Progenitor cell of endocrine pancreas (in vitro differentiated cells): ENCODE measurements at places on chromosomes 2 and 18. TPM values are rescaled to one million over a fixed set of nuclear protein-coding genes. Genes with fewer than 3 reads are reported as not detected.

SULT1C4 gene
- 31.2 and 35.5 TPM in 2 replicates for total RNA-seq

ARL4C gene
- total RNA-seq: 39.9 and 41.8 TPM in 2 replicates

GREB1 gene
- 78.8 and 82.5 TPM in 2 replicates for total RNA-seq

FAM237A gene
- not detected in 2 replicates for total RNA-seq

DUSP19 gene
- 1.9 and 2.2 TPM in 2 replicates for total RNA-seq

NOSTRIN gene
- 4.0 and 4.3 TPM in 2 replicates for total RNA-seq

HOXD4 gene
- not detected in 2 replicates for total RNA-seq

CREG2 gene
- total RNA-seq: 0.65 and 1.3 TPM in 2 replicates

DNER gene
- total RNA-seq: 0.91 TPM in 2 replicates

SCG2 gene
- total RNA-seq: 154 and 163 TPM in 2 replicates

SLC38A11 gene
- total RNA-seq: 16.6 and 20.1 TPM in 2 replicates

CNRIP1 gene
- not detected in 2 replicates for total RNA-seq

RHOB gene
- total RNA-seq: 140 and 148 TPM in 2 replicates

KANSL1L gene
- 32.7 and 32.8 TPM in 2 replicates for total RNA-seq

DNA sequence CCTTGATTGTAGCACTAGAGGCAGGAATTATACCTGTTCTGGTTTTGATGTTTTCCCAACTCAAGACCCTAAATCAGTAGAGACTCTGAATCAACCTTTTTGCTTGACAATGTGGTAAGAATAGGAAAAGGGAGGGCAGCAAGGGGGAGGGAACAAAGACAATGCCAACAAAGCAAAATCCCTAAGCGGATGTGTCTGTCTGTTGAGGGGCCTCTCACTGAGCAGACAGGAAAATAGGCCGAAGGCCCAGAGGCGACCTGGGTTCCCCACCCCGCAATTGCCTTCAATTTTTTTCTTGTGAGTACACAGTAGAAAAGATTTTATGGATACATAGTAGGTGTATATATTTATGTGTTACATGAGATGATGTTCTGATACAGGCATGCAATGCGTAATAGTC is 75.6 kb downstream of the MAP4K4 start:
- H3K4me1 ChIP-seq: peaks cover 42% of the 10 kb centered on the region
- H3K4me3 ChIP-seq: no peak overlapping the region
- H3K36me3 ChIP-seq: no peaks in the 10 kb centered on the region
- no peak for DNase-seq

- no peak overlapping the region for H3K27ac ChIP-seq
- H3K4me3 ChIP-seq: no peak overlapping the region
- peaks cover 6% of the 10 kb centered on the region for H3K27me3 ChIP-seq
- DNase-seq: no peak
- H3K4me1 ChIP-seq: peaks cover 3% of the 10 kb centered on the region
Observed at GRCh38 chr2:217658806-217659205, 344.0 kb downstream of the TNS1 start.

DNA sequence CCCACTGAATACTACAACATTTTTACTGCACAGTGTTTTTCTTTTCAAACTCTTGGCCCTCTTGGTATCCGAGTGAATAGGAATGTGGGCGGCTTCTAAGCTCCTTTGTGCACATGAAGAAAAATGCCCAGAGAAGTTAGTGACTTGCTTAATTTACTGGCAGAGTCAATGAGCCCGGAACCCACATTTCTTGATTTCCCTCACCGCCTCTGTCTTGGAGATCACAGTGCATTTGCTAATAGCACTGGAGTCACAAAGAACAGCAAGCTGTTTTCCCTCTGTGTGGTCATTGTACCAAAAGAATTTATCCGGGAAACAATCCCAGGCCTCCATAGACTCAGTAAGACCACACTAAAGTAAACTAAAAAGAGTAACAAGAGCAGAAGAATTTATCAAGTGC is 18.9 kb downstream of the STON1 start:
- H3K4me3 ChIP-seq: no peak overlapping the region
- no peak for DNase-seq
- peaks cover 1% of the 10 kb centered on the region for H3K36me3 ChIP-seq
- no peak overlapping the region for H3K27ac ChIP-seq

- H3K27me3 ChIP-seq: no peaks in the 10 kb centered on the region
- no peak overlapping the region for H3K4me3 ChIP-seq
- H3K36me3 ChIP-seq: no peaks in the 10 kb centered on the region
- peaks cover 37% of the 10 kb centered on the region for H3K4me1 ChIP-seq
Observed at GRCh38 chr2:160228141-160228917, 28.3 kb upstream of the ITGB6 start.

DNA sequence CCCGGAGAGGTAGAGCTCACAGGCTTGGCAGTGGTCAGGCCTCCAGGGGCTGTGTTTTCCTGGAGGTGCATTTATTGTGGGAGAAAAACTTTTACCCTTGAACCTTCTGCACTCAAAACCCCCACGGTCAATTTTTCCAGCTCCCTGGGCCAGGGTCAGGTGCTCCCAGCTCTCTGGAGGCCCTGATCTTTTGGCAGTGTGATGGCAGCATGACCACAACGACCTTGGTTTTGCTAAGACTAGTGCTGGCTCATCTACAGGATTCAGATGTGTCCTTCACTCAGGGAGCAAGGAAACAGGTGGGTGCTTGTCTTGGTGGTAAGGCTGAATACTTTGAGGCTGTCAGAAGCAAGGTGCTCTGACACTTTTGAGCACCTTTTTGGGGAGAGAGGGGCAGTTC is 92.3 kb downstream of the CCDC93 start:
- H3K27me3 ChIP-seq: no peaks in the 10 kb centered on the region
- H3K4me1 ChIP-seq: no peaks in the 10 kb centered on the region
- no peak for DNase-seq
- peaks cover 52% of the 10 kb centered on the region for H3K36me3 ChIP-seq
- no peak overlapping the region for H3K4me3 ChIP-seq

- peaks cover 19% of the 10 kb centered on the region for H3K27me3 ChIP-seq
- H3K4me3 ChIP-seq: no peak overlapping the region
- H3K36me3 ChIP-seq: no peaks in the 10 kb centered on the region
- DNase-seq: no peak
- H3K4me1 ChIP-seq: peaks cover 9% of the 10 kb centered on the region
Observed at GRCh38 chr2:95298486-95299111, 1.5 kb downstream of the KCNIP3 start.

- H3K4me3 ChIP-seq: no peak overlapping the region
- H3K4me1 ChIP-seq: no peaks in the 10 kb centered on the region
- no peaks in the 10 kb centered on the region for H3K36me3 ChIP-seq
Observed at GRCh38 chr2:112947374-112947773, 30.4 kb upstream of the IL36G start.

- H3K27ac ChIP-seq: no peak overlapping the region
- H3K27me3 ChIP-seq: peaks cover 3% of the 10 kb centered on the region
- no peak for DNase-seq
- H3K4me3 ChIP-seq: no peak overlapping the region
Observed at GRCh38 chr2:9191041-9191481, 15.6 kb upstream of the ASAP2 start.

DNA sequence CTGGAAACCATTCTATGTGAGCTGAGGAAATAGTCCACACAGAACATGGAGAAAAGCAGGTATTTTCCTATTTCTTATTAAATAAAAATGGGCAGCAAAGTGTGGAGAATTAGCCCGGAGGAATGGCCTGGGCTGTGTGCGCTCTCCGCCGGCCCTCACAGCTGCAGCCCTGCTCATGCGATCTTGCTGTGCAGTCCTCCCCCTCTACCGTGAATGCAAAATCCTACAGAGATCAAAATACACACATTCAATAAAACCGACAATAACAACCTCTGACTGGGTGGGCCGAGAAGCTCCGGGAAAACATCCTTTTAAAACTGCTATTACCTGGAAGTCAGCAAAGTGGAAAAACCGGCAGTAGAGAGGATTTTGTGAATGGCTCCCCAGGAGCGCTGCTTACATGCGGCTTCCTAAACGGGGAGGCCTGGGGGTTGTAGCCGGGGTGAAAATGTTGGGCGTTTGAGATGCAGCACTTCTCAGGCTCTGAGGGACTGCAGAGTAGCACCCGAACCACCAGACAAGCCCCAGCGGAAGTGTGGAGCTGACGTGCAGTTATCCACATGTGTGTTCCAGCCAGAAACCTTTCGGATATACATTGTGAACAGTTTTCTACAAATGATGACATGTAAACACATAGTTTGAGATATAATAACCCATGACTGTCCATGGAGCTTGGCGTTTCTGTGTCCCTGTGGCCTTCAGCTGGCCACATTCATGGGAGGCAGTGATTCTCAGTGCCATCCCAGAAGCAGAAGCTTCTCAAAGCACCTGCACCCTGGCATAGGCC is 94.2 kb upstream of the ALKAL2 start:
- H3K4me3 ChIP-seq: no peak overlapping the region
- peaks cover 10% of the 10 kb centered on the region for H3K27me3 ChIP-seq
- no peak for DNase-seq
- H3K4me1 ChIP-seq: peaks cover 10% of the 10 kb centered on the region

- H3K4me3 ChIP-seq: no peak overlapping the region
- no peaks in the 10 kb centered on the region for H3K27me3 ChIP-seq
- no peak overlapping the region for H3K27ac ChIP-seq
- H3K36me3 ChIP-seq: no peaks in the 10 kb centered on the region
- H3K4me1 ChIP-seq: no peaks in the 10 kb centered on the region
Observed at GRCh38 chr18:63606526-63606925, 19.4 kb downstream of the SERPINB13 start.

DNA sequence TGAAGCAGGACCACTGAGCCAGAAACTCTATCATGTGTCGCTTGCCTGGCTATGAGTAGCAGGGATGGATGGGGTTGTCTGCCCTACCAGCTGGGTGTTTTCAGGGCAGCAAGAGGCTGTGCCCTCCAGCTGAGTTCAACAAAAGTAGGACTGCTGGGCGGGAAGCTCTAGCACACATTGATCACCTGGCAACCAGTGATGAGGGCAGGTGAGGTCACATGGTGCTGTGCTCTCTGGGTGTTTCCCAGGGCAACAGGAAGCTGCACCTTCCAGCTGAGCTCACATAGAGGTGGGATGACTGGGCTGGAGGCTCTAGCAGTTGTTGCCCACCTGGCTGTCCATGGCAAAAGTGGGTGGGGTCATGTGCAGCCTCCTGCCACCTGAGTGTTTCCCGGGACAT is 487.3 kb upstream of the VWC2L start:
- H3K36me3 ChIP-seq: peaks cover 1% of the 10 kb centered on the region
- no peak overlapping the region for H3K27ac ChIP-seq
- no peak overlapping the region for H3K4me3 ChIP-seq
- no peaks in the 10 kb centered on the region for H3K27me3 ChIP-seq

- H3K36me3 ChIP-seq: peaks cover 1% of the 10 kb centered on the region
- DNase-seq: no peak
- no peak overlapping the region for H3K27ac ChIP-seq
- H3K4me3 ChIP-seq: no peak overlapping the region
- H3K4me1 ChIP-seq: no peaks in the 10 kb centered on the region
- no peaks in the 10 kb centered on the region for H3K27me3 ChIP-seq
Observed at GRCh38 chr2:195899226-195899625, 169.4 kb downstream of the DNAH7 start.

DNA sequence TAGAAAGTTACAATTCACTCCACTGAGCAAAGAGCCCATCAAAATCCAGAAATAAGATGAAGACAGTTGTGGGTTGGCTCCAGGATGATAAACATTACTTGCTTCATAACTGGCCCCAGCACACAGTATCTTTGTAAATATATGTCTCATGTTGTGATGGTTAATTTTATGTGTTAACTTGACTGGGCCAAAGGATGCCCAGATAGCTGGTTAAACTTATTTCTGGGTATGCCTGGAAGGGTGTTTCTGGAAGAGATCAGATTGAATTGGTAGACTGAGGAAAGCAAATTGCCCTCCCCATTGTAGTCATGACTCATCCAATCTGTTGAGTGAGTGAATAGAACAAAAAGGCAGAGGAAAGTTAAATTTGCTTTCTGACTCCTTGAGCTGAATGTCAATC is 373.8 kb downstream of the LNPK start:
- no peaks in the 10 kb centered on the region for H3K27me3 ChIP-seq
- H3K36me3 ChIP-seq: no peaks in the 10 kb centered on the region
- H3K4me1 ChIP-seq: no peaks in the 10 kb centered on the region
- no peak overlapping the region for H3K27ac ChIP-seq

GRCh38 chr2:17086990-17087389 is 421.4 kb upstream of the CYRIA start:
- no peaks in the 10 kb centered on the region for H3K27me3 ChIP-seq
- peaks cover 11% of the 10 kb centered on the region for H3K4me1 ChIP-seq
- no peak overlapping the region for H3K4me3 ChIP-seq
- no peaks in the 10 kb centered on the region for H3K36me3 ChIP-seq
- no peak for DNase-seq

DNA sequence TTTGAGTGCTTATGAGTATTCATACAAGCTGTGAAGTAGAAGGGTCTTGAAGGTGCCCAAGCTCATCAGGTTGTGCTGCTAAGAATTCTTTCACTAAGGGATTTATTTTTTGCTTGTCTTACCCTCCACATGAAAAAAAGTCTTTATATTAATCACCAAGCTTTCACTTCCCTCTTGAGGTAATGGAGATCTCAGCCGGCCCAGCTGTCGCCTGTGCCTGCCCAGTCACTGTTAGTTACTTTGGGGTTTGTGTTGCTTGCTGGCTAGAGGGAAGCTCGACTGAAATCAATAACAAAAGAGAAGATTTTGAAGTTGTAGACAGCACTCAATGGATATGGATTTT is 21.9 kb downstream of the MC2R start:
- H3K27me3 ChIP-seq: peaks cover 6% of the 10 kb centered on the region
- no peak overlapping the region for H3K4me3 ChIP-seq
- no peaks in the 10 kb centered on the region for H3K4me1 ChIP-seq
- no peak for DNase-seq
- H3K36me3 ChIP-seq: no peaks in the 10 kb centered on the region
- no peak overlapping the region for H3K27ac ChIP-seq

- no peaks in the 10 kb centered on the region for H3K4me1 ChIP-seq
- H3K27me3 ChIP-seq: peaks cover 94% of the 10 kb centered on the region
- no peaks in the 10 kb centered on the region for H3K36me3 ChIP-seq
- no peak overlapping the region for H3K27ac ChIP-seq
- no peak for DNase-seq
- H3K4me3 ChIP-seq: no peak overlapping the region
Observed at GRCh38 chr2:120708944-120709607, 26.6 kb upstream of the GLI2 start.

DNA sequence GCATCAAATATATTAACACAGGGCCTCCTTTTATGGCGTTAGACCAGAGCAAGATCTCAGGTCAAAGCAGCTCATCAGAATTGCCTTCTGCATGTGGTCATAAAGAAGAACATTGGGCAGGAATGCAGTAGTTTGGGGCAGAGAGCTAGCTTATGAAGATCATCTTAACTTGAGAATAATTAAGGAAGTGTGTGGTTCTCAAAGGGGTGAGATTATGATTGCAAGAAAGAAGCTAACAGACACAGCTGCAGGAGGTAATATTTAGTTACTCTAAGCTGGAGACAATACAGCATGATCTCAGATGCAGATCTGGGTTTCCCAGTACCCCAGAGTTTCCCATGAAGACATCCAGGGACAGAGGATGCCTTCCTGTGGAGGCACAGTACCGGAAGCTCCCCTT is 91.6 kb downstream of the TTC27 start:
- no peaks in the 10 kb centered on the region for H3K4me1 ChIP-seq
- peaks cover 3% of the 10 kb centered on the region for H3K36me3 ChIP-seq
- H3K27ac ChIP-seq: no peak overlapping the region

- no peak overlapping the region for H3K4me3 ChIP-seq
- no peaks in the 10 kb centered on the region for H3K27me3 ChIP-seq
- H3K27ac ChIP-seq: no peak overlapping the region
- no peaks in the 10 kb centered on the region for H3K4me1 ChIP-seq
- H3K36me3 ChIP-seq: no peaks in the 10 kb centered on the region
Observed at GRCh38 chr2:209648714-209649113, 122.9 kb upstream of the UNC80 start.

- no peak overlapping the region for H3K27ac ChIP-seq
- H3K27me3 ChIP-seq: no peaks in the 10 kb centered on the region
- H3K4me1 ChIP-seq: peaks cover 35% of the 10 kb centered on the region
- DNase-seq: no peak
- no peak overlapping the region for H3K4me3 ChIP-seq
Observed at GRCh38 chr2:134232868-134233727, 20.8 kb upstream of the MGAT5 start.
